Islet precursor cell (in vitro differentiated cells): ENCODE measurements at places on chromosomes 13 and 19.
A peak's percentile ranks its signal among the peaks of the same experiment; 100 is the strongest.

GRCh38 chr13:106291006-106291405, 244.5 kb downstream of the EFNB2 start:
- no peak for DNase-seq

- no peak for DNase-seq
Measured at GRCh38 chr13:44651724-44652123, 75.6 kb upstream of the TSC22D1 start.

GRCh38 chr19:1746401-1747284, 6.7 kb upstream of the ONECUT3 start:
- no peak for DNase-seq

GRCh38 chr13:99911069-99911964, 60.2 kb downstream of the ZIC5 start:
- no peak for DNase-seq

DNA sequence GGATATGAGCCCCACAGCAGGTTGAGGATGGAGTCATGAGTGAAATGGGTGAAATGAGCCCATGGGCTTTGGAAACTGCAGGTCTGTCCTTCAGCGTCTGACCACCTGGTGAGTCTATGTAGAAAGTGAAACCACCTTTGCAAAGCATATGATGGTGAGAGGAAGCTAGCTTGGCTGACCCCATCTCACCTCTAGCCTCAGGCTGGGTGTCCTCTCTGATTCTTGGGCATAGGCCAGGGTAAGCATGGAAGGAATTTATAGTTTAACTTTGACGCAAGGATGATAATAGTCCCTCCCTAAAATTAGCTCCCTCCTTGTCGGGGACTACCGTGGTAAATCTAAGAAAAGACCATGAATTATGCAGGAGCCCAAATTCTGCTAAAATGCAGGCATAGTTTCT, 16.8 kb upstream of the PSG9 start:
- DNase-seq, result no peak

DNA sequence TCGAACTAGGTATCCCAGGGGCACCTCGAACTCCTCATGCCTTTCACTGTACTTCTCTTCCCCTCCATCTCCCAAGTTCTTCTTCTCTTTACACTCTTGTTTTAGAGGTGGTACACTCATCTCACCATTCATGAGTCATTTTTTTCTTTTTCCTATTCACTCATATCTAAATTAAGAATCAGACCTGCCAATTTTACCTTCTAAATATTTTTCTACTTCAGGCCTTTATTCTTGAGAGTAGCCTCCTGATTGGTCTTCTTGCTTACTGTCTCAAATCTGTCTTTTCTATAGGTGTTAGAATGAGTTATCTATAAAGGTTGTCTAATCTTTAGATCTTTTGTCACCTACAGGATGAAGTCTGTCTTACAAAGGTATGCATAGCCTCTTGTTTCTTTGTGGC, 20.7 kb downstream of the TDRD3 start:
- DNase-seq, result no peak

DNA sequence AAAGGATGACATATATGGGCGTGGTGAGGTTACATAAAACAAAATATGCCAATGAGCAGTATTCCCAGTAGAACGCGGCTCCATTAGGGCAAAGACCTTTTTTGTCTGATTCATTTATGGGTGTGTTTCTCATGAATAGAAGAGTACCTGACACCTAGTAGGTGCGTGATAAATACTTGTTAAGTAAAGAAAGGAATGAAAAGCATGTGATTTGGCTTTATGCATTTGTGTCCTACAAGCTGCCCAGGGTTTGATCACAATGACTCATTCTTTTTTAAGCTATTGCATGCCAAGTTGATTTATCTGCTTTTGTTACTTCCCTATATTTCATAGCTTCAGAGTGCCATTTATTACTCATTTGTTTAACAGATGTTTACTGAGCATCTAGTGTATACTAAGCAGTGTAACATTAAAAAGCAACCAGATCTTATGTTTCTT, 19.1 kb upstream of the KCTD4 start:
- no peak for DNase-seq

DNA sequence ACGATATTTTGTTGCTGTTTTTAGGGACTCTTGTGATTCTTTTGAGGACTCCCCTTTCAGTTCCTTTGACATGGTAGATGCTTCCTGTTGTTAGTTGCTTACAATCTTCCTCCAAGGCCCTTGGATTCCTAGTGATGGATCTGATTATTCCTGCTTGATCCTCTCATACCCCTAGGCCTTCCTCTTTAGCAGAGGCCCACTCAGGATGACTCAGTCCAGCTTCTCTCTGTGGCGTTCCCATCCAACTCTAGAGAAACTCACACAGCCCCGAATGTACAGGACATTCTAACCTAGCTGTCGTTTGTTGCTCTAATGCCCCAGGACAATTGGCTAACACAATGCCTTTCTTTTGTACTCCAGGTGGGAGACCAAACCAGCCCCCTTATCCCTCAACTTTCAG, 191.4 kb downstream of the POSTN start:
- DNase-seq, result peak; percentile 71

DNA sequence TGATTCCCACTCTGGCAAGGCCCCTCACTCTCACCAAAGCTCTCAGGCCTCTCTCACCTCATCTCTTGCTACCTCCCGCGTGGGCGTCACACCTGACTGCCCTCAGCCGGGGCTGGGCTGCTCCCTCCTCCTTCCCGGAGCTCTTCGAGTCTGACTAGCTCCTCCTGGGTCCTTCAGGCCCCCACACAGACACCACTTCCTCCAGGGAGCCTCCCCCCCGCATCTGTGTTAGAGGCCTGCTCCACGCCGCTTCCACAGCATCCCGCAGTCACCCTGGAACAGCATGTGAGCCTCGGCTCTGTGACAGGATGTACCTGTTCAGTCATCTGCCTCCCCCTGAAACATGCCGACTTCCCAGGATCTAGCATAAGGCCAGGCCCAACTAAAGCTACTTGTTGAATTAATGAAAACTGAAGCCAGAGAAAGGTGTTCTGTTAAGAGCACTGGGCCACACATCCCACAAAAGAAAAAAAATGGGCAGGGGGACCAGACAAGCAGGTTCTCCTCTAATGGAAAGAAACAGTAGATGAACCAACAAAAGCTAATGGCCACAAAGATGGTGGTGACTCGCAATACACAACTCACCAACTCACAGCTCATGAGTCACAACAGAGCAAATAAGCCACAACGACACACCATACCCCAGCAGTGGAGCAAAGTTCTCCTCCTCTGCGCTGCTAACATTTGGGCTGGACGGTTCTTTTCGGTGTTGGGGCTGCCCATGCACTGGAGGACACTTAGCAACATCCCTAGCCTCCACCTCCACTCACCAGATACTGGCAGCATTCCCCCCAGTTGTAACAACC, 3.0 kb downstream of the PPP6R1 start:
- DNase-seq, result no peak

DNA sequence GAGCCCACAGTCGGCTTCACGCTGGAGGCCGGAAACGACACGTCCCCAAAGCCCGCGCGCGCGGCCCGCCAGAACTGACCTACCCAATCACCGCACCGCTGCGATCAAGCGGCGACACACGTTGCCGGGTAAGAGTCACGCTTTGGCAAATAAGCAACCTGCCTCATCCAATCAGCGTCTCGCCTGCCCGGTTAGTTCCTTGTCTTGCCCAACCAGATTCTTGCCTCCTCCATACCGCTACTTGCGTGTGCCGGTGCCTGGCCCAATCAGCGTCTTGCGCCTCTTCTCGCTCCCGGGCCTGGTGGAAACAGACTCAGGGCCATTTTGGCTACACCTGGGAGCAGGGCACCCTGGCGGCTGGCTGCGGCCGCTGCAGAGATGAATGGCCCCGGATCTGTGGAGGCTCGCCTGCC, 11.6 kb upstream of the ZNF544 start:
- DNase-seq, result no peak

DNA sequence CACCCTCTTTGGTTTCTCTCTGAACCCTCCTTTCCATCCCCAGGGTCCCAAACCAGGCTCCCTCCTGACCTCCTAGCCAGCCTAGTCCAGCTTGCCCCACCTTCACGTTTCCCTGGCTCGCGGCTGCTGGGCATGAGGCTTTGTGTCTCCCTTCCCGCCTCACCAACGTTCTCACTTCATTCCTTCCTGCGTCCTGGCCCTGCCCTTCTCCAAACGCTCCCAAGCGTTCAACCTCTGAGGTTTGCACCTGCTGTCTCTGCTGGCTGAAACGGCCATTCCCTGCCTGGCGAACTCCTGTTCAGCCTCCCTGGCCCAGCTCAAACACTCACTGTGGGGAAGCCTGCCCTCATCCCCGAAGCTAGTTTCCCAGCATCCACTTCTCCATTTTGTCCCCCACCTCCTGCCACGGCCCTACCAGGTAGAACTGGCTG, 12.4 kb downstream of the EPS8L1 start:
- no peak for DNase-seq

- DNase-seq, result no peak
Measured at GRCh38 chr19:28454083-28454482, 758.9 kb downstream of the UQCRFS1 start.

DNA sequence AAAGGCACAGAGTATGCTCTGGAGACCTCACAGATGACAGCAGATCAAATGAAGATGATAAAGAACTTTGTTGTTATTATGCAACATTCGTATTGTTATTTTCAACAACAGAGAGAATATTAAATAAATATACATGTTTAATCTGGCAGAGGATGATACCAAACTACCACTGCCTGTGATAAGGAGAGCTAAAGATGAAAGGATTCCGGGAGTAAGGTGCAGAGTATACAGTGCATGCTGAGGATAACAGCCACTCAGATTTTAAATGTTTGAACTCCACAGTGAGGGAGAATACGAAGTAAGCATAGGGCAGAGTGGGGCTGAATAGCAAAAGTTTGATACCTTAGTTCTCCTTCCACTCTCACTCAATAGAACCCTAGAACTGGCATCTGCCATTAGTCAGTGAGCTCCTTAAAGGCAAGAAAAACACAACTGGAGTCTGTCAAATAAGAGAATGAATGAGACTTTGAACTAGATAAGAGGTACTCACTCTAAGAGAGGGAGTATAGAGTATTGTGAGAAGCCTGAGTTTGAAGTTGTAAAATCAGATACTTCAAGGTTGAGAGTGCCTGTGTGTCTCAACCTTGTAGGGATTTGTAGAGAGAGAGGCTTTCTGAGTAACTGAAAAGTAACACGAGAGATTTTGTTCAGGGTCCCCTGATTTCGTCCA, 78.5 kb downstream of the STARD13 start:
- no peak for DNase-seq

GRCh38 chr19:56091751-56092546, 29.1 kb downstream of the ZNF787 start:
- DNase-seq, result no peak

- DNase-seq, result peak; percentile 87
Measured at GRCh38 chr13:30110301-30111070, 196.9 kb downstream of the KATNAL1 start.

DNA sequence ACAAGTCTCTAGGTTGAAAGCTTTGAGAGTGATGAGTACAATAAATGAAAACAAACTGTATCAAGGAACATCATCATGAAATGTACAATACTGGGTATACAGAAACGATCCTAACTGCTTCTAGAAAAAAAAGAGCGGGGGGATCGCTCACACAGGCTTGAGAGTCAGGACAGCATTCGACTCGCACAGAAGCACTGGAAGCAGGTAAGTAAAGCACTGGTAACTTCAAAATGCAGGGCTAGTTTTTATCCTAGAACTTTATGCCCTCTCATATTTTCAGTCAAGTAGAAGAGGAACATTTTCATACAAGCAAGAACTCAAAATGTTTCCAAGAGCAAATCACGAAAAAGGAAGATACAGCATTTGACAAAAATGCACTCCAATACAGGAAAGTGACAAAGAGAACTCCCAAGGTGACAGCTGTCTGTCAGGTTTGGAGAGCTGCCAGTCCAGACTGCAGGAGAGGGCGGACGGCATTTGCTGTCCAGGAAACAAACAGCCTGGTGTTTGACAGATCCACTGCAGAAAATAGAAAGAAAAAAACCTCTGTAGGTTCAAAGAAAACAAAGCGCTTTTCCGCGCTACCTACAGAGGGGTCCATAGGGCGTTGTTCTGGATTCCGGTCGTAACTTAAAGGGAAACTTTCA, 58.2 kb upstream of the XPO4 start:
- no peak for DNase-seq

GRCh38 chr13:107475753-107476453, 739.4 kb downstream of the LIG4 start:
- DNase-seq, result no peak

DNA sequence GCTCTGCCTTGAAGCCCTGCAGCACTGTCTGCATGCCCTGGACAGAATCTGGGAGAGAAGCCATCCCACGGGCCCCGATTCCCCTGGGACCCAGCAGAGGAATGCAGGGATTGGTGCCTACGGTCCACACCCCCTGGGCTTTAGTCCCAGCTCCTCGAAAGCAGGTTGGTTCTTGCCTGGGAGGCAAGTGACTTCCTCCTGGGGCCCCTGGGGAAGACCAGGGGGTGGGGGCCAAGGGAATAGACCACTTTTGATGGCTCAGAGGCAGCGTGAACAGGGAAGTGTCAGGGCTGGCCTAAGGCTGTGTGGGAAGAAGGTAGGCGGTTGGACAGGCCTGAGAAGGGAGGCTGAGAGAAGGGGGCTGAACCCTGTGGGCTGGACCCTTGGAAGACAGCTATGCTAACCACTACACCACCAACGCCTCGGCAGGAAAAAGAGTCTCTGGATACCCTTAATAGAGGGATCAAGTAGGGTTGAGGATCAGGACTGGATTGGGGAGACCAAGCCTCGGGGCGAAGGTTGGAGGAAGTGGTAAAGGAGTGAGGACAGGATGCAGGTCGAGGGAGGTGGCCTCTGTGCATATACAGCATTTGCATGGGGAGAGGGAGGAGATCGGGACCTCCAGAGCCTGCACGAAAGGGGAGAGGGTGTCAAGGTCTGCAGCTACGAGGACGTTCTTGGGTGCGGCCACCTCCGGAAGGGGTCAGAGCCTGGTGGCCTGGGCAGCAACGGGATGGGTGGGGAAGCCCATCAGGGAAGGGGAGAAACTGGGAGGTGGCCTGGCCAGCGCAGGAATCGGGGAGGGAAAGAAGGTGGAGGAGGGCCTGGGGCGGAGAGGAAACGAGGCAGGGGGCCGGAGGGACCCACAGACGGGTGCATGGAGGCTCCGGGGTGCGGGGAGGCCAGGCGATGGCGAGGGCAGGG, 709 bp downstream of the DPP9 start:
- DNase-seq, result no peak

DNA sequence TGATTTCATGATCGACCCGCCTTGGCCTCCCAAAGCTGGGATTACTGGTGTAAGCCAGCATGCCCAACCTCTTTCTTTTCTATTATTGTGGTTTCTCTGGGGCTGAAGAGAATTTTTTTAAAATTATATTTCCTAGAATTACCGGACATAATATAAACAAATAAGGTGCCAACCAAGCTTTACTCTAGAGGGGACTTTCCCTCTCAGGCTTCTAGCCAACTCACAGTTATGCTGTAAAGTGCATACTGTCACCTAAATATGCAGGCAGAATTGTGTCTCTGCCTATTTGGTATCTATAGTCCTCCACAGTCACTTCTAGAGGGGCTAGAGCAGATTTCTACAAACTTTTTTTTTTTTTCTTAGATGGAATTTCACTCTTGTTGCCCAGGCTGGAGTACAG, 41.6 kb upstream of the ZNF681 start:
- DNase-seq, result no peak

GRCh38 chr13:104837756-104838155, 1697.7 kb downstream of the EFNB2 start:
- DNase-seq, result no peak

- peak; percentile 74 for DNase-seq
Measured at GRCh38 chr19:55179606-55180484, at the start of gene SYT5. TSS of gene SYT5 (minus strand) at chr19:55180289. CDS start at chr19:55179041, 1,248 bp downstream.

- DNase-seq, result no peak
Measured at GRCh38 chr13:111864566-111864965, 202.4 kb upstream of the SOX1 start.

GRCh38 chr13:30673669-30674521, 56.2 kb downstream of the USPL1 start:
- peak; percentile 93 for DNase-seq
